Left ventricle myocardium inferior (tissue), 1 donor: ENCODE measurements at places on chromosomes 11 and 22. TPM values are rescaled to one million over a fixed set of nuclear protein-coding genes. Genes with fewer than 3 reads are reported as not detected.

Gene EMID1
- total RNA-seq, result 0.74 TPM

DNA sequence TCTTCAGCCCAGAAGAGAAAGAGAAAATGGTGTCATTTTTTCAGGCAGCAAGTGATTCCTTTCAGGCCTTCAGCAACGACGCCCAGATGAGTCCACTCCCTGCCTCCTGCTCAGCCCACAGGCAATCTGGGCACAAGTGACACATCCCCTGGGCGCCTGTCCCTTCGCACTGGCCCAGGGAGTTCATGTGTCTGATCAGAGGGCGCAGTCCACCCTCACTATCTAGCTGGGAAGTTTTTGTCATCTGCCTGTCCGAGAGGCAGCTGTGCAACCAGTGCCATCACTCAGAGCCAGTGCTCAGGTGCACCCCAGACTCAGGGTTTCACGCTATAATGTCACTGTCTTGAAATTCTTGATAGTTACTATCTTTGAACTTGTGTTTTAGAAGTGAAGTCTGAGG lies 1.4 kb upstream of the KCNQ1OT1 start:
- peak; percentile 7 for DNase-seq

GRCh38 chr11:108496643-108497256 lies 1.4 kb downstream of the POGLUT3 start:
- DNase-seq, result no peak

Gene KIRREL3
- 0.74 TPM for total RNA-seq

Gene ARHGAP8
- not detected for total RNA-seq

DNA sequence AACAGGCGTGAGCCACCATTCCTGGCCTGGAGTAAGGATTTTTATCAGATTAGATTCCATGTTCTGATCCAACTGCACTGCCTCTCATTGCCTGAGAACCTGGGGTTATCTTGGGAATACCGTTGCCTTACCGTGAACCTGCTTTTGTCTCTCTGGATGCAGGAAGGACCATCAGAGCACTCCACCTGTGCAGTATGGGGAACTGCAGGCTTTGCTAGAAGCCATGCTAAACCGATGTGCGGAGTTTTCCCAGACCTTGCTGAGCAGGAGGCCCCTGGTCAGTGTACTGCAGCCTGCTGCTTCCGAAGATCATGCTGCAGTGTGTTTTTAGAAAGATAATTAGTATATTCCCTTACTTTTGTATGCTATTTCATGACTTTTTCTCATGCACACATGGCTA lies 43.6 kb downstream of the MEI1 start:
- no peak for DNase-seq

GRCh38 chr11:47179655-47179991 lies 2.9 kb upstream of the ARFGAP2 start:
- DNase-seq, result no peak

Gene OR51E1
- total RNA-seq, result 1.3 TPM
